ENCODE measurements at places on chromosomes 2 and 18. TPM values are rescaled to one million over a fixed set of nuclear protein-coding genes. Genes with fewer than 3 reads are reported as not detected.

MAB21L4 gene
- total RNA-seq, result not detected

PAX3 gene
- total RNA-seq, result 0.69 TPM

BABAM2 gene
- total RNA-seq, result 31.6 TPM

SERTAD2 gene
- 4.2 TPM for total RNA-seq

CPLX4 gene
- not detected for total RNA-seq

GAD1 gene
- 163 TPM for total RNA-seq

KCNE4 gene
- total RNA-seq, result 2.5 TPM

OSGEPL1 gene
- 20.5 TPM for total RNA-seq

RTP5 gene
- 13.8 TPM for total RNA-seq
